Left lung (tissue), 14 donors: ENCODE measurements at places on chromosomes 12 and 14. TPM values are rescaled to one million over a fixed set of nuclear protein-coding genes. Genes with fewer than 3 reads are reported as not detected.
A peak's percentile ranks its signal among the peaks of the same experiment; 100 is the strongest.

DNA sequence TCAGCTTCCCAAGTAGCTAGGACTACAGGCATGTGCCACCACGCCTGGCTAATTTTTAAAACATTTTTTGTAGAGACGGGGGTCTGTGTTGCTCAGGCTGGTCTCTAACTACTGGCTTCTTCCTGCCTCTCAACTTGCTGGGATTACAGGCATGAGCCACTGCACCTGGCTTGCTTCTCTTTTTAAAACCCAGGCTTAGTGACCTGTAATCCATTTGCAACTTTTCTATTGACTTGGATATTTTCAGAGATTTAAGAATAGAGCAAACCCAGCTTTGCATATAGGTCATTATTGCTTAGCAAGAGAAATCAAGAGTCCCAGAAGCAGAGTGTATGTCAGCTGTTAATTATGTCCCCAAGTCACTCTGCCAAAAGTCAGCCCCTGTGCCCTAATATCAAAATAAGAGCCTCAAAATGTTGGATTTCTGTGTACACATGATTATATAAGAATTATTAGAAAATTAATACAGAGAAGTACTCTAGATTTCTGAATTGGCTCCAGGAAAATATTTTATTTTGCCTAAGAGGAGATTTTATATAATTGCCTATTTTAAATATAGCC is 24.9 kb downstream of the TCP11L2 start:
- DNase-seq, result no peak

- peak; percentile 47 for DNase-seq
These were observed 15.2 kb upstream of the CLIP1 start for GRCh38 chr12:122437656-122438121.

- DNase-seq, result no peak
These were observed 8.9 kb upstream of the TAC3 start for GRCh38 chr12:57025196-57025595.

DNA sequence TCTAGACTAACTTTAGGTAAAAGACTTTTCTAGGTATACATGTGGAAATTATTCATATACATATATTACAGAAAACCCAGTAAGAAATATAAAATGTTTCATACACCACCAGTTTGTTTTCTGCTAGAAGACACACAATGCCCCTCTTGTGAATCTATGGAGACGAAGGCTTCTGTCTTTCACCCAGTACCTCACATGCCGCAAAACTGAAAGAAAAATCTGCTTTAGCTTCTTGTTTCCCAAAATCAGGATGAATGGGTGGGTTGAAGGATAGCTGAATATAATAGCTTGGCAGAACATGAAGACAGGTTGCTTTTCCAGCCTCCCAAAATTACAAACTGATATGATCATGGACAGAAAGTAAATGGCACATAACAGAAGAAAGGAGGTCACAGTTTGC is 1.3 kb downstream of the TAS2R30 start:
- DNase-seq, result no peak

GRCh38 chr12:12648951-12649650 is 37.4 kb downstream of the CREBL2 start:
- no peak for DNase-seq

- no peak for DNase-seq
These were observed 183.1 kb upstream of the HIF1A start for GRCh38 chr14:61512026-61512834.

DNA sequence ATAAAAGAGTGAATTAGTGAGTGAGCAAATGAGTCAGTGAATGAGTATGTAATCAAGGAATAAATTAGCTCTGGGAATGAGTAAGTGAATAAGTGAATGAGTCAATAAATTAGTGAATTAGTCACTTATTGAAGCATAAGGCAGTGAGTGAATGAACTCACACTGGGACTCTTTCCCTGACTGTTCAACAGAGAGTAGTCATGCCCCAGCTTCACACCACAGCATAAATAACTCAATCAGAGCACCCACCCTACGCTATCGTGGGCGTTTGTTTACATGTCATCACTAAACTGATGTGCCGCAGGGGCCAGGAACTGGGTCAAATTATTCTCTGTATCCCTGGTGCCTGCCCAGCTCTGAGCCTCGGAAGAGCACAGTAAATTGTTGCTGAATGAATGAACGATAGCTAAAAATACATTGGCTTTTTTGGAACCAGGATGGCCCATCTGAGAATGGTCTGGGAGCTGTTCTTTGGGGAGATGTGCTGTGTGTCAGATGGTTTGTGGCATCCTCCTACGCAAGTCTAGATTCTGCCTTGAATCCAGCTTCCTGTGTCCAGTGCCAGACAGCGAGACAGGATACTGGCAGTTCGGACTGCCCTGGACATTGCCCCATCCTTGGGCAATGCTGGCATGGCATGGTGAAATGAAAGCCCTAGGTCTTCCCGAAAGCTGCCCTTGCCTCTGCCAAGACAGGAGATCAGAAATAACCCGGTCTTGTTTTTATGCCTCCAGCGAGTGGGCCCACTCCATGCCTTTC is 98.0 kb upstream of the RTL1 start:
- DNase-seq, result no peak

The SLC7A7 gene
- polyA plus RNA-seq, result 11.2 TPM

DNA sequence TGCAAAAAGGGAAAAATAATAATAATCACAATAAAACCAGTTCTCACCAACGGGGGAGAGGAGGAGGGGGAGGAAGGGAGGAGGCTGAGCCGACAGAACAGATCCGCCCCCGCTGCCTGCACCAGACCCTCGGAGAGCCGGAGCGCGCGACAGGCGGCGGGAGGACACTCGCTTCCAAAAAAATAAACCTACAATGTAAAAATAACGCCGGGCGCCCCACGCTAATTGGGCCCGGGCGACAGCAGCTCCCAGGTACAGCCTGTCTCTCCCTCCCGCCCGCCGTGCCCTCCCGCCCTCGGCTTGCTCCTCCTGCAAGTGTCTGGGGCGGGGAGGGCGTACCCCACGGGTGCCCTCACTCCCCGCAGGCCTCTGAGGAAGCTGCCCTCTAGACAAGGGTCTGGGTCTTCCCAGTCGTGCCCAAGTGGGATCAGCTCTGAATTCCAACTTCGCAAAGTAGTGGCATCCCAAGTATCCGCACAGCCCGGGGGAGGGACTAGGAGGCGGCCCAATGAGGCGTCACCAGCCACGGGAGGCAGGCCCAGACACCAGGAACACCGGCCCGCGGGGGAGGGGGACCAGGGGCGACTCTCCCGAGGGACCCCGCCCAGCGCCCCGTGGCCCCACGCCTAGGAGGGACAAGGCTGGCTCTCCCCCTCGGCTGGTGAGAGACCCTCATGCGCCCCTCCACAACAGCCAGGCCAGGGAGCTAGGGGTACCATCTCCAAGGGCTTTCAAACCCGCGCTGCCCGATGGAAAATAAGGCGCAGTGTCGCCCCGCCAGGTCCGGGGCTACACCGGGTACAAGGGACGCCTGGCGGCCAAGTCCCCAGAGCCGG is 1.0 kb downstream of the NCOR2 start:
- peak; percentile 91 for DNase-seq

DNA sequence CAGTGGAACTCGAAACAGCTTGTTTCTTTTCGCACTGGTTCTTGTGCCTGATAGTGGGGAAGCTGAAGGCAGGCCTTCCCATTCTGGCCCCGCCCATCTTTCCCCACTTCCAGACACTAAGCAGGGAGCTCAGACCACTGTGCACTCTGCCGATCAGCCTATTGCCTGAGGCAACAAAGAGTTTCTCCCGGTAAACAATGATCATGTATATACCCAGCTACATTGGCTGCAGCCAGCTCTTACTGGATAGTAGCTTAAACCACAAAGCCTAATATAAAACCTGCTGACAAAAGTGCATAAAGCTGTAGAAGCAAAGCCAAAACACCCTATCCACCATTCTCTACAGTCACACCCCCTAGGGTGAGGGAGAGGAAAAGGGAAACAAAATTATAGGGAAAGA is 24.7 kb upstream of the GLIPR1 start:
- no peak for DNase-seq

- DNase-seq, result no peak
These were observed 75.0 kb upstream of the MAP1LC3B2 start for GRCh38 chr12:116483959-116484750.

DNA sequence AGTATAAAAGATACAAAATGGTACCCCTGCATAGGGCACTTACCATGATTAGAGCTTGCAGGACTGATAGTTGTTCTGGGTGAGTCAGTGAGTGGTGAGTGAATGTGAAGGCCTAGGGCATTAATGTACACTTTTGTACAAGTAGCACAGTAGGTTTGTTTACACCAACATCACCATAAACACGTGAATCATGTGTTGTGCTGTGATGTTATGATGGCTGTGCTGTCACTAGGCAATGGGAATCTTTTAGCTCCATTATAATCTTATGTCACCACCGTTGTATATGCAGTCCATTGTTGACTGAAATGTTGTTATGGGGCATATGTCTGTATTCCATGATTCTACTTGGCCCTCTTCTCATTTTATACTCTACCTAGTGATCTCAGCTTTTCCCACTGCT is 11.8 kb downstream of the NUBPL start:
- DNase-seq, result no peak

The RIMBP2 gene
- 18.3 TPM for polyA plus RNA-seq

- DNase-seq, result no peak
These were observed 299.3 kb downstream of the TMEM132D start for GRCh38 chr12:129604506-129604905.

The CSRP2 gene
- polyA plus RNA-seq, result 26.3 TPM

DNA sequence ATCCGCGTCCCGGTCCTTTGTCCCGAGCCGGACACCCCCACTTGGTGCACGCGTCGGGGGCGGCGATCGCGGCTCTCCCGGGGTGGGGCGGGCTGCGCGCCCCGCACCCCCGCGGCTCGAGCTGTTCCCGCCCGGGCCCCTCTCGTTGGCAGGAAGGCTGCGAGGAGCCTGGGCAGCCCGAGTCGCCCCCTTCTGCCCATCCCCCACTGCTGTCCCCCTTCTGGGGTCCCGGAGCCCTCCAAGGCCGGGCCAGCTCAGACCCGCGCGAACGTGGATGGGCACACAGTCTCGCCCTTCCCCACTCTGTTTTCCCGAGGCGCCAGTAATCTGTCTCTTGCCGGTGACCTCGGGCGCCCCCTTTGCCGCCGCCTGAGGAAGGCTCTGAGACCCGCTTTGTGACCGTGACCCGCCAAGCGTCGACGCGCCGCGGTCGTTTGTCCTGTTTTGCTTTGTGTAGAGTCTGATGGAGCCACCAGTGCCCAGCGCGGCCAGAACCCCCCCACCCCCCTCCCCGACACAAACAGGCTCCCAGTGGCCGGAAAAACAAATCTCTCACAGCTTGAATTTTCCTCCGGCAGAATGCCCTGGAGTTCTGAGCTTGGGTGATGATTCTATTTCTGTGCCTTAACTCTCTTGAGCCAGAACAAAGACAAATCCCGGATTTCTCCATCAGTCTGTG is 610 bp downstream of the C14orf132 start:
- DNase-seq, result peak; percentile 59

DNA sequence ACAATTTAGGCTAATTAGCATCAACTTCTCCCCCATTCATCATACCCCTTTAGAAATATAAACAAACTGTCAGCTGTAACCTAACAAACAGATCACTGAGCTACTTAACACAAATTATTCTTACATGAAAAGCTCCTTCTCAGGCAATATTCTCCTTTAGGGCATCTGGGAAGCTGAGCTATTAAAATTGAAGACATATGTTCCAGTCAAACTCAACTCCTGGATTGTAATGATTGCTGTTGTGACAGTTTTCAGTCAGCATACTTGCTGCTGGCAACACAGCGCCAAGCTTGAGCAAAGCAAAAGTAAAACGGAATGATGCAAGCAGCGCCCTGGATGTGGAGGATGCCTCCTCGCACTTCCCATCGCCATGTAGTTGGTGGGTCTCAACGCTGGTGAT is 82.4 kb downstream of the SLC25A21 start:
- no peak for DNase-seq

GRCh38 chr12:49941556-49942511 is 8.7 kb upstream of the AQP2 start:
- no peak for DNase-seq

DNA sequence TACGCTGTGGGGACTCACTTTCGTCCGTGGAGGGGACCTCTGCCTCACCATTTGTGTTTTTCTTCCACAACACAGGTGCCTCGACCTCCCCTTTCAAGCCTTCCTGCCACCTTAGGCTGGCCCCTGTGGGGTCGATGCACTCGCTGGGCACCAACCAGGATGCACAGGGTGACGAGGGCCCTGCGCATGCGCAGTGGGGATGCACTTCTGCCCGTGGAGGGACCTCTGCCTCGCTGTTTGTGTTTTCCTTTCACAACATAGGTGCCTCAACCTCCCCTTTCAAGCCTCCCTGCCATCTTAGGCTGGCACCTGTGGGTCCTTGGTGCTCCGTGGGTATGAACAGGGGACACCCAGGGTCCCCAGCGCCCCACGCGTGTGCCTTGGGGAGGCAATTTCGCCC is 356.8 kb downstream of the ALG10 start:
- no peak for DNase-seq

DNA sequence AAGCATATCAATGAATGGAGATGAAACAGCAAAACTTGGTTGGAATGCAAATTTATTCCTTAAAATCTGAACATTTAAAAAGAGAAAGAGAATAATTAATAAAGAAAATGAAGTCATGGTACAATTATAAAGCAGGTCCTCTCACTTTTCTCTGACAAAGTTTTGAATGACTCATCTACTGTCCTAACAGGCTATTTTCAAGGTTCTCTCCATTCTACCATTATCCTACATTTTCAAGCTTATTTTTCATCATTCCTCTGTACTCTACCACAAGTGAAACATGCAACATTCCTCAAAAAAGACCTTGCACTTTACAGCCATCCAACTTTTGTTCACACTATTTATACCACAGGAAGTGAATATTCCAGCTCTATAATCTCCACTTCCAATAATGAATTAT is 36.9 kb upstream of the AP4S1 start:
- DNase-seq, result no peak

The CISTR gene
- polyA plus RNA-seq, result not detected

GRCh38 chr14:104644656-104645378 is 40.2 kb upstream of the TMEM179 start:
- DNase-seq, result no peak

The RPGRIP1 gene
- 0.60 TPM for polyA plus RNA-seq

- DNase-seq, result no peak
These were observed 188.0 kb upstream of the SLC16A7 start for GRCh38 chr12:59407799-59408198.

DNA sequence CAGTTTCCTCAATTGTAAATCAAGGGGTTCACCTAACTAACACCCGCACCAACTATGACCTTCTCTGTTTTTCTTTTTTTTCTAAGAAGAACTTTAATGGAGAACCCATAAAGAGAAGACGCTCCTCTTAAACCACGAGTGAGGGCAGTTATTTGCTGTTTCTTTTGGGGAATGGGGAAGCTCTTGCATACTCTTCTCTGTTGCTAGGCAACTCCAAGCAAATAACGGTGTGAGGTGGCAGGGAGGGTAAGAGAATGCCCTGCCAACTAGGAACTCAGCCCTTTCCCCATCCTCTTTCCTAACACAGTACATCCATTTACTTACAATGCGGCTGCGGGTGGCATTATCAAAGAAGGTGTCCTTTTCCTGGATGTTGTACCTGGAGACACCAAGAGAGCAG is 114.9 kb downstream of the ANO2 start:
- no peak for DNase-seq

The CABP1 gene
- 1.9 TPM for polyA plus RNA-seq

GRCh38 chr12:96170328-96170727 is 23.8 kb upstream of the ELK3 start:
- no peak for DNase-seq

The FAM181A gene
- polyA plus RNA-seq, result 0.47 TPM

GRCh38 chr14:79530555-79530954 is 680.7 kb downstream of the DIO2 start:
- no peak for DNase-seq

The PUS7L gene
- 12.3 TPM for polyA plus RNA-seq

- no peak for DNase-seq
These were observed 108.3 kb downstream of the IGF1 start for GRCh38 chr12:102372087-102372486.

The RNASE2 gene
- polyA plus RNA-seq, result 3.2 TPM

The CD69 gene
- 7.0 TPM for polyA plus RNA-seq

The SLCO1B1 gene
- not detected for polyA plus RNA-seq
